ENCODE measurements at places on chromosomes 1 and 21.

- no peak for DNase-seq
These were observed 20.3 kb upstream of the RGS8 start for GRCh38 chr1:182704677-182705076.

- no peak for DNase-seq
These were observed 12.4 kb upstream of the C2CD2 start for GRCh38 chr21:41966041-41966833.

DNA sequence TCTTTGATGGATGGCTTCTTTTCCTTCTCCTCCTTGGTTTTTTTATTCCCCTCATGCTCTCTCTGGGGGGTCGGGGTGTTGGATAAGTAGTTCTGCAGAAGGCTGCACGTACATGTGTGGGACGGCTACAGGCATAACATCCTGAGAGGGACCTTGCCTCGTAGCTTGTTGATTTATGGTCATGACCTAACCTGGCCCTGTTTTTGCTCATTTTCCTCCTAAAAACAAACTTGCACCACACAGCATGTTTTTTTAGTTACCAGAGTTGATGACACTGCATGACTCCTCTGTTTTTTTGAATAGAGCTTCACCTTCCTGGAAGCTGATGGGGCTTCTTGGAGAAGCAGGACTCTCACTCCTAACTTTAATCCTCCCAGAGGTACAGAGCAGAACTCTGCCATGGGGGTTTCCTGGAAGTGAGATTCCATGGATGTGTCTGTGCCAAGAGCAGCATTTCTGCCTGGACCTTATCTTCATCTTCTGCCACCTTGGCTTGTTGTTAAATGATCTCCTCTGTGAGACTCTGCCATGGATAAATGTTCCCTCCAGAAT is 114.7 kb downstream of the PAPPA2 start:
- no peak for DNase-seq

DNA sequence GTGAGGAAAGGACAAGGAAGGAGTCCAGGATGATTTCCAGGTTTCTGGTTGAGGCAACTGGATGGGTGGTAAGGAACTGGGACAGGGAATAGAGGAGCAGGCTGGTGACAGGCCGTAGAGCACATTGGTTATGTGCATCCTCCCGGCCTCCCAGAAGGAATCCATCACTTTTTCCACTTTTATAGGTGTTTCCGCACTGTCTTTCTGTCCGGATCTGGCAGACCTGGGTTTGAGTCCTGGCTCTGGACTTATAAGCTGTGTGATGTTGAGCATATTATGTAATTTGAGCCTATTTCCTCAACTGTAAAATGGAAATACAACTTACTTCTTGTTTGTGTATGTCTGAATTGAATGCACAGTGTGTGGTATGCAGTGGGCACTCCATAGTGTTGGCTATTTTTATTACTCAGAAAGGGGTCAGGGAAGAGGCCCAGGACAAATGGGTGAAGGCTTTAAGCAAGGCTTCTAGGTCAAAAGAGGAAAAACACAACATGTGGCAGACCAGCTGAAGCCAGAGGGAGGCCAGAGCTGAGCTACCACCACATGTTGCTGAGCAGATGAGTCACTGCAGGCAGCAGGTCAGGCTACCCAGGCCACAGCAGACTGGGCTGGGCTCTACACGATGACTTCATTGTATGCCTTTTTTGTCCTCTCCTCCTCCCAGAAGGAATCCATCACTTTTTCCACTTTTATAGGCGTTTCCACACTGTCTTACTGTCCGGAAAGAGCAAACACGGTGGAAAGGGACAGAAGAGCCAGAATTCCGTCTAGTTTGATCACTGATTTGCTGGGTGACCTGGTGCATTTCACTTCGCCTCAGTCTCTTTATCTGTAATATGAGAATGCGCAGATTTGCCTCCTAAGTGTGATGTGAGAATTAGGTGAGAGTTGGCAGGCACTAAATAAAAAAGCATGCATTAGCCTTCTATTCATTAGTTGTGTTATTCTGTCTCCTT is 791 bp upstream of the MAST2 start:
- peak; percentile 57 for DNase-seq

- DNase-seq = no peak
These were observed 52.8 kb upstream of the TBX15 start for GRCh38 chr1:119040906-119041305.

GRCh38 chr1:81607086-81607485 is 193.6 kb upstream of the ADGRL2 start:
- no peak for DNase-seq

GRCh38 chr21:26888931-26889330 is 43.7 kb upstream of the ADAMTS1 start:
- no peak for DNase-seq

DNA sequence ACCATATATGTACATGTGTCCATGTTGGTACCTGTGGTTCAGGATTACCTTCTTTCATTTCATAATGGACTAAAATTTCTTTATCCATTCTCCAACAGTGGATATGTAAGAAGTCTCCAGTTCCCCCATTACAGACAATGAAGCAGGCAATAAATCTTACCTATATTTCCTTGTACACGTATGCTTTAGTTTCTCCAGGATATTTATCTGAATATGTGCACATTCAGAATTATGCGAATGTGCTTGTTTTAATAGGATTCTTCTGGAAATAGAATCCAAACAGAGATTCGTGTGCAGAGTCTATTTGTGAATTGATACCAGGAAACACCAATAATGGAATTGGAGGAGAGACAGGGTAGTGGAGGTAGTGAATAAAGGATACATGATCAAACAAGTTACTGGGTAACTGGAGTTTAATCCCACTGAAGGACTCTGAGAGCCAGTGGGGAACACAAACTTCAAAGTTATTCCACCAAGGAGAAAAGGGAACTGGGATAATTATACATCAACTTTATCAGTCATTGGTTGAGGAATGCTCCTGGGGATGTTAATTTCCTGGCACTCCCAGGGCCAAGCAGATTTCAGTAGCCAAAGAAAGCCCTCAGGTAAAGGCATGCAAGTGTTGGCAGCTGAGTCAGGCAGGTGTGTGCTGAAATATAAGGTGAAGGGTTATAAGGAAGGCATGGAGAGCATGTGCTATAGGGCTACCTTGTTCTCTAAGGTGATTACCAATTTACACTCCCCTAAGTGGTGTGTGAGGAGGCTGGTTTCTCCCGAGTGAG is 374.9 kb upstream of the PBX1 start:
- no peak for DNase-seq

- DNase-seq = no peak
These were observed 458 bp downstream of the ZC3H12A start for GRCh38 chr1:37474697-37475379.

- no peak for DNase-seq
These were observed 73.3 kb downstream of the LEPR start for GRCh38 chr1:65493802-65494201.

DNA sequence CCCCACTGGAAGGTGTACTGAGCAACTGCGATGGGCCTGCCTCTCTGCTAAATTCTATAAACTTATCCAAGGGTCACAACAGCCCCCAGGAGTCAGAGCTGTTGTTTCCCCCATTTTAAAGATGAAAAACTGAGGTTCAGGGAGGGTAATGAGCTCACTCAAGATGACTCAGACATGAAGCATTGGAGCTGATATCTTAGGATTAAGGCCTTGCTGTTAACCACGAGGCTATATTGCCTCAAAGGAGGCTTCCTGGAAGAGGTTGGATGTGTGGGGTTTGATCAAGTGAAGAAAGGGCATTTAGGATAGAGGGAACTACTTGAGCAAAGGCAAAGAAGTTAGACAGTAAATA is 6.7 kb downstream of the LDLRAP1 start:
- no peak for DNase-seq

- no peak for DNase-seq
These were observed 29.1 kb downstream of the TEX35 start for GRCh38 chr1:178541829-178542553.

GRCh38 chr21:39025198-39025597 is 158.1 kb downstream of the PSMG1 start:
- DNase-seq = no peak

GRCh38 chr1:34478515-34479076 is 276.3 kb upstream of the GJB5 start:
- DNase-seq = no peak

GRCh38 chr1:180899262-180899661 is 13.4 kb upstream of the KIAA1614 start:
- DNase-seq = no peak

GRCh38 chr1:205182930-205183329 is 28.6 kb downstream of the DSTYK start:
- DNase-seq = no peak

DNA sequence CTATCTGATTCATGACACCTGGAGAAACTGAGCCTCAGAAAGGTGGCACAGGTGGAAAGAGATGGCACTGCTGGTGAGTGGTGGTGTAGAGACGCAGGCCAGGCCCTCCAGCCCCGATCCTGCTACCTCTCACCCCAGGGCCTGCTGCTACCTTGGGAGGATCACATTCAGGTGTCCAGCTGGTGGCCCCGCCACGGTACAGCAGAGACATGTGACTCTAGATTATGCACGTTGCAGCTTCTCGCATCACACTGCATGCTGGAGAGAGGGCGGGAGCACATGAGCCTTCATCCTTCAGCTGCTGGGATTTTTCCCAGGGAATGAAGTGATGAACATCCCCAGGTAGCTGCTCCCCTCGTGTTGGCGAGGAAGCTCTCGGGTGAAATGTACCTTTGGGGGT is 32.9 kb downstream of the KAZN start:
- no peak for DNase-seq

- DNase-seq = no peak
These were observed 55.7 kb downstream of the PLEKHA6 start for GRCh38 chr1:204304067-204304466.

- no peak for DNase-seq
These were observed 1283.7 kb upstream of the ADGRL2 start for GRCh38 chr1:80517062-80517461.

- DNase-seq = no peak
These were observed 30.6 kb downstream of the C2CD2 start for GRCh38 chr21:41923186-41923585.

DNA sequence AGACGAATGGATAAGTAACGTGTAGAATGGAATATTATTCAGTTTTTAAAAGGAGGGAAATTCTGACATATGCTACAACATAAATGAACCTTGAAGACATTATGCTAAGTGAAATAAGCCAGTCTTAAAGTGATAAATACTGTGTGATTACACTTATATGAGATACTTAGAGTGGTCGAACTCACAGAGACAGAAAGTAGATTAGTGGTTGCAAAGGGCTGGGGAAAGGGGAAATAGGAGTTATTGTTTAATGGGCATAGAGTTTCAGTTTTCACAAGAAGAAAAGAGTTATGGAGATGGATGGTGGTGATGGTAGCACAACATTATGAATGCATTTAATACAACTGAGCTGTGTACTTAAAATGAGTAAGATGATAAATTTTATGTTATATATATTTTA is 14.7 kb upstream of the AHCYL1 start:
- no peak for DNase-seq

DNA sequence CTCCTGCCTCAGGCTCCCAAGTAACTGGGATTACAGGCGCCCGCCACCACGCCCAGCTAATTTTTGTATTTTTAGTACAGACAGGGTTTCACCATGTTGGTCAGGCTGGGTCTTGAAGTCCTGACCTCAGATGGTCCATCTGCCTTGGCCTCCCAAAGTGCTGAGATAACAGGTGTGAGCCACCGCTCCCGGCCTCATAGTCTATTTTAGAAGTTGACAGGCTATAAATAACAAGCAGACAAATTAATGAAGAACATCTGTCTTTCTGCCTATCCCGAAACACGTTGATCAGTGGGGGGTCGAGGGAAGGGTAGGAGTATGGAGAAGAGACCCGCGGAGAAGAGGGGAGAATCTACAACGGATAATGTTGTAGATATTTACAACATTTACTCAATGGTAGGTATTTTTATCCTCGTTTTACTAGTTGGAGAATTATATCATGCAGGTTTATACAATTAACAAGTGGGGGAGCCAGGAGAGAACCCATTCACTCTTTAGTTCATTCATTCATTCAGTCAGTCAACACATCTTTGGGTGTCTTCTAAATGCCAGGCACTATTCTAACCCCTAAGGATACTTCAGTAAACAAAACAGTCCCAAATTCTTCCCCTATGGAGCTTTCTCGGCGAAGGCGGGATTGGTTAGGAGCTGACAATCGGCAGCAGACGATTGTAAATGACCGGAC is 497 bp upstream of the IFNAR2 start:
- DNase-seq = no peak

DNA sequence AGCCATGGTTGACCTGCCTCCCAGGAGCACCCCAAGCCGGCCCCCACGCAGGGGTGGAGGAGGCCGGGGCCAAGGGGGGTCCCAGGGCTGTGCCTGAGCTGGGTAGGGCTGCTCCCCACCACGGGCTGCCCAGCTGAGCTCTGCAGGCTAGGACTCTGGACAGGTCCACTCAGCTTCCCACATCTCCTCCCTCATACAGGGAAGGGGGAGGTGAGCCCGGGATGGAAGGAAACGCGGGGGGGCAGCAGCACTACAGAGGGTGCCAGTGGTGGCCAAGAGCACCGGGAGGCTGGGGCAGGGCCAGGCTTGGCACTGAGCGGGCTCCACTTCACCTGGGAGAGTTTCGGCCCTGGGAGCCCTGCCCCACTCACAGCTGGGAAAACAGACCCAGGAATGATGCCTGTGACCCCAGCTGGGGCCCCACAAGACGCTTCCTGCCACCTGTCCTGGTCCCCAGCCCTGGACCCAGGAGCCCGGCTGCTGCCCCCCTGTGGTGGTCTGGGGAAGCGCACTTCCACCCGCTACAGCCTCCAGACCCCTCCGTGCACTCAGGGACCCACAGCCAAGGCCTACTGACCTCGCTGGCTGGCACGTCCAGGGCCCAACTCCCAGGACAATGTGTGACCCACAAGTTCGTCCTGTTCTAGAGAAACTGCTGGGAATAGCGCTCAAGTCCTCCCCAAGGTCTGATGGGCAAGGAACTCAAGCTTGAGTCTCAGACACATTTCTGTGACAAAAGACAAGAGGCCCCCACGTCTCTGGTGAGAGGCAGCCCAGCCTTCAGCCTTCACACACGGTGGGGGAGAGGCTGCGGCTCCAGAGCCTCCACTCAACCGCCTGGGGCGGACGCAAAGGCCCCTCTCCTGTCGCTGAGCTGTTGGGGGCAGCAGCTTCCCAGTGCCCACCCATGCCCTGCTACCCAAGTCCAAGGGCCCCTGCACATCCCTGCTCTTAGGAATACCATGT is 3.0 kb downstream of the AURKAIP1 start:
- DNase-seq = no peak

DNA sequence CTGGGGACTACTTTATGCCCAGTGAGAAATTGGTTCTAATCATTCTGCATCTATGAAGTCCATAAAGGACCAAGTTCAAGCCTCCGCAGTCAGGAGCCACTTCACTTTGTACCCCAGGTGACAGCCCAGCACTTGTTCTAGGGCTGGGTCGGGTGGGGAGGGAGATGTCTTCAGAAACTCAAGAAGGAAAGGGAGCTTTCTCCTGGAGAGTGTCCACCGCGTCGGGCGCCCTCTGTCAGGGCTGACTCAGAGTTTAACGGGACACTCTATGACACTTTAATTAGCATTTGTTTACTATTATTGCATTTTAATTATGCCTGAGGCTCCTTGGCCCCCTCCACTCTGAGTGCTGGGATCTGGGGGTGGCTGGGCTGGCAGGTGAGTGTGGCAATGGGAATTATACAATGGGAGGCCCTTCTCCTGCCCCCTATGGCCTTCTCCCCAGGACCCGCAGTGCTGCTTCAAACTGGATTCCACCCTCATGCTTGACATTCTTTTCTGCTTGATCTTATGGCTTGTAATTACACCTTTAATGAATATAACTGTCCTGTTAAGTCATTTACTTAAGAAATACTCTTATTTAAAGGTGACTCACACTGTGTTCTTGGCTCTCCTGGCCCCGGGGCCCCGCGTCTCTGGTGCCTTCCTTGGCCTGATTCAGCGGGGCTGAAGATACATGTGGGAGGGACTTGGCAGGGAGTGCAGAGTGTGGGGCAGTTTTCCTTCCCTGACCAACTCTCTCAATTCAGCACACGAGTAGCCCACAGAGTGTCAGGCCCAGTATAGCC is 136.6 kb downstream of the PLXNA2 start:
- no peak for DNase-seq

GRCh38 chr1:87790756-87791155 is 462.1 kb downstream of the LMO4 start:
- DNase-seq = no peak

Data from HCT116 (cell line).